ENCODE measurements at places on chromosomes 5 and 9.

GRCh38 chr5:166488560-166488959 lies 1802.9 kb upstream of the WWC1 start:
- DNase-seq: no peak

GRCh38 chr5:141488591-141489561 lies at the start of gene PCDHGC5:
TSS of gene PCDHGC5 (plus strand) at chr5:141489081. CDS start at chr5:141489241, 160 bp downstream.
- DNase-seq: no peak

- no peak for DNase-seq
These were observed 123.5 kb downstream of the SLC24A2 start for GRCh38 chr9:19665146-19665863.

DNA sequence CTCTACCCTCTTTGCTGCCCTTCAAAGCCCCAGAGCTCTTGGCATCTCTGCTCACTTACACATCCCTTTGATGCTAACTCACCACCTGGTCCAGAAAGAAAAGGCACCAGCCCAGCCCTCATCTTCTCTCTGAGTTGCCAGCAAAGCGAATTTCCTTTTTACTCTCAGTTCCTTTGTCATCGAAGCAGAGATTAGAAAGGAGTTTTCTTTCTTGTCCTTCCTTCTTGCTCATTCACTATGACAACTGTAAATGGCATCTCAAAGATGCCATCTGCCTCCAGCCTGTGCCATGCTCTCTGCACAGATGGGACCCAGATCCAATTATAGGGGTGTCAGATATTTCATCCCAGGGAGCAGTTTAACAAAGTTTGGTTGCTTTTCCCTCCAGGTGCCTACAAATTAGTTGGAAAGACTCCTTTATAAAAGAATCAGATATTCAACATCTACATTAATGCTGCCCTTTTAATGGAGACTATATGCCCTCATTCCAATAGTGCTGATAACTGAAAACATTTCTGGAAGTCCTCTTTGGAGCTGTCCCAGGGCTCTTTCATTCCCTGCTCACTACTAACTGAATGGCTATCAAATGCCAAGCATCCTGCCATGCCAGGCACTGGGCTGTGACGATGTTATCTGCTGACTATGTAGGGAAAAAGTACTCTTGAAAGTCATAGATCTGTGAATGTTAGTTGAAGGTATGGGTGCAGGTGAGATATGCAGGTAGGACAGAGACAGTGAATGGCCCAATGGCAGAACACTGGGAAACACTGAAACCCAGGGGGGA lies 58.9 kb downstream of the SUSD1 start:
- DNase-seq: no peak

DNA sequence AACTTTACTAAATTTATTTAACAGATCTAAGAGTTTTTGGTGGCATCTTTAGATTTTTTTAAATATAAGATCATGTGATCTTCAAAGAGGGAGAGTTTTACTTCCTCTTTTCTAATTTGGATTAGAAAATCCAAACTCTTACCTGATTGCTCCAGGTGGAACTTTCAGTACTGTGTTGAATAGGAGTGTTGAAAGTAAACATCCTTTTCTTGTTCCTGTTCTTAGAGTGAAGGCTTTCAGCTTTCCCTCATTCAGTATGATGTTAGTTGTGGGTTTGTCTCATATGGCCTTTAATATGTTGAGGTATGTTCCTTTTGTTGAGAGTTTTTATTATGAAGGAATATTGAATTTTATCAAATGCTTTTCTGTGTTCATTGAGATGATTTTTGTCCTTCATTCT lies 650.0 kb upstream of the SGCD start:
- no peak for DNase-seq

DNA sequence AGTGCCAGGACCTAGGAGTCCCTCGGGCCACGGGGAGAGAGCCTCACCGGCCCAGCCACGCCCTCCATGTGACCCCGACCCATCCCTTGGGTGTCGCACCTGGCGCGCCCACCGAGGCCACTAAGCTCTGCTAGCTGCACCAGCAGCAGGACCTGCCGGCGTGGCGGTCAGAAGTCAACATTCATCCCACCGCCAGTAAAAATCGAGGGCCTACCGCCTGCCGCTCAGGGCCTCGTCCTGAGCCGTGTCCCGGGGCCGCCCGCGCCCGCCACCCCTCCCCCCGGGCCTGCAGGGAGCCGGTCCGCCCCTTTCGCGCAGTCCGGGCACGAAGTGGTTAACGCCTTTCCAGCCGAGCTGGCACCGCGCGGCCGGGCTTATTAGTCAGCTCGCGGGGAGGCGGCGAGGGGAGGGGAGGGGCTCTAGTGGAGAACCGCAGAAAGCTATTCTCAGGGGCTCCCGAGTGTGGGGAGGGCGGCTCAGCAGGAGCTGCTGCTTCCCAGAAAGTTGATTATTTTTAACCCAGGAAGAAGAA lies 124.4 kb downstream of the C9orf50 start:
- peak; percentile 81 for DNase-seq

DNA sequence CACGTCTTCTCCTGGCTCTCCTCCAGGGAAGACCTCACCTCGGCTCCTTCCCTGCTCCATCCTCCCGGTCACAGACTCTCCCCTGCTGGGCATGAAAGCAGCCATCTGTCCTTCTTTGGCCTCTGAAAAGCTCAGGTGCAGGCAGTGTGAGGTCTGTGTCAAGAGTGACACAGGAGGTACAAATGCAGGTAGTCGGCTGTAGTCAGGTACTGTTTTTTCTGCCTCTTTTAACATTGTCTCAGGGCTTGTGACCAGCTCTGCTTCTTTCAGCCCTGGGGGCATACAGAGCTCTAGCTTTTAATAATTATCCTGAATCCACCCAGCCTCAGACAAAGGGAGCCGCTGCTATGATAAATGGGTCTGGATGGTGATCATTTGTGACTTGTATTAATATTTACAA lies 46.4 kb downstream of the C5orf15 start:
- DNase-seq: no peak

DNA sequence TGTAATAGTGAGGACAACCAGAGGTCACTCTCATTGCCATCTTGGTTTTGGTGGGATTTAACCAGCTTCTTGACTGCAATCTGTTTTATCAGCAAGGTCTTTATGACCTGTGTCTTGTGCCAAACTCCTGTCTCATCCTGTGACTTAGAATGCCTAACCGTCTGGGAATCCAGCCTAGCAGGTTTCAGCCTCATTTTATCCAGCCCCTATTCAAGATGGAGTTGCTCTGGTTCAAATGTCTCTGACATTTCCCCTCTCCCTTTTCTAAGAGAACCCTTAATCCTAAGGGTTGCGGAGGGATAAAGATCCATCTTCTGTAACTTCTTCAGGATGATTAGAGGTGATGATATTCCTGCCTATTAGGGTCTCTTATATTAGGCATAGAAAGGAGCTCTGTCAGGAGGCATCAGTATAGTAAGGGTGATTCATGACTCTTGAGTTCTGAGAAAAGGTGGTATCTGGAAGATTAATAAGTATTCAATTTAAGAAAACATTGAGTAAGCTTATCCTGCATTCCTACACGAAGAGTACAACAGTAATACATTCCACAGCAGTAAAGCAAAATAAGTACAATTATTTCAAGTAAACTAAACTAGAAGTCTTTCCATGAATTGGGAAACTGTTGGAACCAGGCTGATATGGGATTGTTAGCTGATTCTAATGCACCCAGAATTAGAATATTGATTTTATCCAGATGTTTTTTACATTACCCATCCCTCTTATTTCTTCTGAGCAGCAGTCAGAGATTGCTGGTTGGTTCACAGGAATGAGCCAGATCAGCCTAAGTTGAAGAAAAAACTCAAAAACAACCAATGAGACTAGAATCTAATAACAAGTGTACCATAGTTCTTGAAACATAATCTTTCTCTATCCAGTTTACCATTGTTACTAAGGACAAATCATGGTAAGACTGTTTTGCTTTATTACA lies 39.9 kb downstream of the SHC3 start:
- no peak for DNase-seq

GRCh38 chr9:4144869-4145268 lies 155.0 kb downstream of the GLIS3 start:
- DNase-seq: no peak

- no peak for DNase-seq
These were observed 16.0 kb downstream of the FRRS1L start for GRCh38 chr9:109150925-109151545.

- no peak for DNase-seq
These were observed 39.3 kb downstream of the CLINT1 start for GRCh38 chr5:157819502-157820115.

DNA sequence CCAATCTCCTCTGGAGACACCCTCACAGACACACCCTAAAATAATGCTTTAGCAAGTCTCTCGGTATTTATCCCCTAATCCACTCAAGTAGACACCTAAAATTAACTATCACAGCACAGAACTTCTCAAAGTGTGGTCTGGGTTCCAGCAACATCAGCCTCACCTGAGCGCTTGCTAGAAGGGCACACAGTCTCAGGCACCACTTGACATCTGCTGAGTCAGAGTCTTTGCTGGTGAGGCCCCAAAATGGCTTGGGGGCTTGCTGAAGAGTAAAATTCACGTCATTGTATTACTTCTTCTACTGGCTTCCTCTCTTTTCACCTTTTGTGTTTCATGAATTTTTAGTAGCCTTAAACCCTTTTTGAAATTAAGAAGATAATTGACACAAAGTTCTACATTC lies 9.0 kb downstream of the FOXB2 start:
- DNase-seq: no peak

- DNase-seq: no peak
These were observed 79.6 kb downstream of the TLE4 start for GRCh38 chr9:79651251-79651795.

DNA sequence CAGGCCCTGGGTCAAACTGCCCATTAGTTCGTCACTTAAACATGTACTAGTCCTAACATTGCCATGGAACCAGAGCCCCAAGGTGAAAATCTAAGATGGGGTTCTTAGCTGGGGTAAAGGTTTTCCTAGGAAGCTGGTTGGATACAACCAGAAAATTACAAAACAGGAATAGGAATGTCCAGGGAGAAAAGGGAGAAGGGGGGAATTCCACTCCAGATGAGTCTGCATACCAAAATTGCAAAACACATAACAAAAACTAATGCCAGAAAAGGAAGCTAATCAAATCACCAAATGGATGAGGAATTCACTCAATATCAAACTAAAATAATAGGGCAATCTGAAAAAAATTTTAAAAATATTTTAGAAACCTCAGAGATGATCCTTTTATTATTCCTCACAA lies 396.2 kb downstream of the EFNA5 start:
- DNase-seq: no peak

DNA sequence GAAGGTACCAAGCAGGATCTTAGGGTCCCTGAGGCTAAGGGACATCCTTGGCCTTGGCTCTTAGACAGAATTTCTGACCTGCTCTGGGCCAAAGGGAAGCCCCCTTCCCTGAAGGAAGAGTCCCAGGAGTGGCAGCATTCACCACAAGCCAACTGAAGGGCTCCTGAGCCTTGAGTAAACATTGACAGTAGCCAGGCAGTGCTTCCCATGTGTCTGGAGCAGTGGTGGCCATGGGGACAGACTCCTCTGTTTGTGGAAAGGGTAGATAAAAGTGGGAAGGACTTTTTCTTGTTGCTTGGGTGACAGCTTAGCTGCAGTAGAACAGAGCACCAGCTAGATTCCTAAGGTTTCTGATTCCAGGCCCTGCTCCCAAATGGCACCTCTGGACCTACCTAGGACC lies 61.4 kb upstream of the VLDLR start:
- DNase-seq: no peak

GRCh38 chr5:107486489-107486888 lies 184.2 kb downstream of the EFNA5 start:
- DNase-seq: peak; percentile 59

GRCh38 chr9:95027914-95028852 lies 289.3 kb downstream of the FANCC start:
- DNase-seq: no peak

- DNase-seq: no peak
These were observed 8.3 kb downstream of the SMIM3 start for GRCh38 chr5:150786876-150787275.

- no peak for DNase-seq
These were observed 6.2 kb upstream of the TPM2 start for GRCh38 chr9:35695943-35696401.

- DNase-seq: peak; percentile 37
These were observed 24.3 kb upstream of the PRRC1 start for GRCh38 chr5:127492854-127493738.

- DNase-seq: no peak
These were observed 249.3 kb downstream of the CRB2 start for GRCh38 chr9:123605286-123605685.

DNA sequence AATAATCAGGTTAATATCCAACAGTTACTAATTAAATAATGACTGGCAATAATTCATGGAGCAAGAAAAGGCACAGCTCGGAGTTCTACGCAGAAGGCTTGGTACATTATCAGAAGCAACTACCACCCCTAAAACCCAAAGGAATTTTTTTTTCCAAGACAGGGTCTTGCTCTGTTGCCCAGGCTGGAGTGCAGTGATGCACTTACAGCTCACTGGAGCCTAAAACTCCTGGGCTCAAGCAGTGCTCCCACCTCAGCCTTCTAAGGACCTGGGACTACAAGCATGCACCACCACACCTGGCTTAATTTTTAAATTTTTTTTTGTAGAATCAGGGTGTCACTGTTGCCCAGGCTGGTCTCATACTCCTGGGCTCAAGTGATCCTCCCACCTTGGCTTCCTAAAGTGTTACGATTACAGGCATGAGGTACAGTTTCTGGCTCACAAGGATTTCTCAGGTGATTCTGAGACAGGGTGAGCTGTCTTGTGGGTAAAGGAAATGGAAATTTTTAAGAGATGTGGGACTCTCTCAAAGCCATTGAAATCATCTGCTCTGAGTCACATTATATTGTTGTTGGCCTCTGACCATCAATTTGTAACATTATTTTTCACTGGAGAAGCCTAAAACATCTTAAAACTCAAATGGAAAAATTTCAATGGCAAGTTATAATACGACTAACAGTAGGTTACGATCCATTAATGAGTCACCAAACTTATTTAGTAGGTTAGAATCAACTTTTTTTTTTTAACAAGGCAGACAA lies 19.7 kb upstream of the HSDL2 start:
- no peak for DNase-seq

Measured in CD4-positive, alpha-beta T cell treated with Interleukin-12 subunit alpha and Interleukin-12 subunit beta, for 1 hour (primary cell).